ENCODE measurements at places on chromosomes 7 and 10.

DNA sequence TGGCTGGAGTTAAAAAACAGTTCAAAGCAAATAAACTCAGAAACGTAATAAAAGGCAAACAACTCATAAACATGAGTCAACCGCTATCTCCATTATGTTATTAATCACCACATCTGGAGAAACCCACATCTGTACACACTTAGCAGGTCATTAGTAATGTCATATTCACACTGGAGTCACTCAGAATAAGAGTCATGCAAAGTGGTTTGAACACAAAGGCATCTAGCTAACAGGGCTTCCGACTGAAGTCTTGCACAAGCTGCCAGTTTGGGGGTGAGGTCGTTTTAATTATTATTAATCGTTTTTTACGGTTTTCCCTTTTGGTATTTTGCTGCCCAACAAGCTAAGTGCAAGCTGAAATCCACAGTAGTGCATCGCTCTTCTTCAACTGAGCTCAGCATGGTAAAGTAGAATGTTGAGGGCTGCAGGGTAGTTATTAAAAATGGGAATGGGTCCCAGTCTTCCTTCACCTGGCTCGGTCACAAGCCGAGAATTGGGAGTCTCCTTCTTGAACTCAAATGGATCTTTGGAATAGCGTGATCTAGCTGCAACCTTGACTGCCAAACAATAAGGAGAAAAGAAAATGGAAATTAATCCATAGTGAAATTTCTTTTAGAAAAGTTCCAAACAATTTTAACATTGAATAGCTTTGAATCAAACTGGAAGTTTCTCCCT lies 663.5 kb downstream of the KCNMA1 start:
- no peak for DNase-seq

DNA sequence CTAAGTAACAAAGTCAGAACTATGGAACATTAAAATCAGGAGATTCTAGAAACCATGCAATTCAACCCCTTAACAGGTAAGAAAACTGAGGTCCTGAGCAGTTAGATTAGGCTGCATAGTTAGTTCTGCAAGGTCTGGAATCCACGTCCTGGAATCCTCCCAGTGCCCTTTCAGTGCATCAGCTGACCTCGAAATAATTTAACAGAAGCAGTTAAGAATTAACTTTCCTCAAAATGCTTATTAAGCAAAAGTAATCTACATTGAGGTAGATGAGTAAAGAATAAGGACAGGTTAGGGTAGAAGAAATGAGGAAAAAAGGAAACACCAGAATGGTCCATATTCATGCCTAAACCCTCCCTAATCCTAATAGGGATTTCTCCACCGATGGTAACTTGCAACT lies 37.6 kb downstream of the GSAP start:
- DNase-seq: no peak

GRCh38 chr10:114183563-114183962 lies 4.4 kb downstream of the TDRD1 start:
- DNase-seq: no peak

DNA sequence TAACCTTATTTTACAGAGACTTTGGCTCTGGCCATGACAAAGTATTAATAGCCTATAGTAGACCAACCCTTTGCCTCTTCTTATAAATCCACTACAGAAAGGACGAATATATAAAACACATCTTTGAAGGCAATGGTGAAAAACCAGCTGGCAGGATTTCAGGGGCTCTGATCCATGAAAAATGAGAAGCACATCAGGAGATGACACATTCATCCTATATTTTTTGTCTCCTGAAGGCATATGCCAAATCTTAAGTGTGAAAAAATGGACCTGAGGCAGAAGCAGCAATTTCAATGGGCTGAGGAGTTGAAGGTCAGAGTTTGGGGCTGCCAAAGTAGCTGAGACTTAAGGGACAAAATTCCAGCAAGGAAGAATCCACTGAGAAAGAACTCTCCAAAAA lies 14.4 kb downstream of the RNF216 start:
- no peak for DNase-seq

GRCh38 chr7:125563964-125564529 lies 634.4 kb upstream of the POT1 start:
- no peak for DNase-seq

GRCh38 chr7:113159746-113160339 lies 41.5 kb upstream of the SMIM30 start:
- DNase-seq: no peak

GRCh38 chr10:78572565-78572964 lies 496.2 kb upstream of the ZMIZ1 start:
- no peak for DNase-seq

DNA sequence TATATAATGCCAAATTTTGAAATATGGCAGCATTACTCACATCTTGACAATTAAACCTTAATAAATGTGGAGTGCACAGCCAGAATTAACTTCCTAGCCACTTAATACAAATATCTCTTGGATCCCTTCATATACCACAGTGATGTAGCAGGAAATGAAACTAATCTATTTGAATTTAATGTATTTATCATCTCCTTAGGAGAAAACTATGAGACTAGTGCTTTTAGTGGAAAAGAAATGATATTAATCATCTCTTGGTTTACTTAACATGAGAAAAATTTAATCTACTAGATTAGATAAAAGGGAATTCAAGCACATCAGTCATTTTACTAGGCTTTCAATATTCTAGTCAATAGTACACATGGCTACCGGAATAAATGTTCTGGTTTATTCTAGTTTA lies 55.7 kb upstream of the GPR22 start:
- DNase-seq: no peak

DNA sequence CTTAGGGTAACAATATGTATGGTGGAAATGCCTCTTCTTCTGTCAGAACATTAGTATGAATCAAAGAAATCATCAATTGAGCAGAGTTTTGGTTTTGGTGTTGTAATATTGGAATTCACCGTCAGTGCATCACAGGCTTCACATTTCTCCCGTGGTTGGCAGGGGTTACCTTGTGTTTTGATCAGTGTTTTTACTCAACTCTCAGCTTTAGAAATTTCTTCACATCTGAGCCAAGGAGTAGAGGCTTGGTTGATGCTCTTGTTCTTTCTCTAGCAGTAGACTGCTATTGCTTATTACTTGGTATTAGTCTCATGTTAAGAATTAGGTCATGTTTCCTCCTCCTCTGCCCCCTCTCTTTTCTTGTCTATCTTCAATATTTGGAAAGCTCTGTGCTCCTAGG lies 188.8 kb upstream of the SMIM30 start:
- DNase-seq: no peak

DNA sequence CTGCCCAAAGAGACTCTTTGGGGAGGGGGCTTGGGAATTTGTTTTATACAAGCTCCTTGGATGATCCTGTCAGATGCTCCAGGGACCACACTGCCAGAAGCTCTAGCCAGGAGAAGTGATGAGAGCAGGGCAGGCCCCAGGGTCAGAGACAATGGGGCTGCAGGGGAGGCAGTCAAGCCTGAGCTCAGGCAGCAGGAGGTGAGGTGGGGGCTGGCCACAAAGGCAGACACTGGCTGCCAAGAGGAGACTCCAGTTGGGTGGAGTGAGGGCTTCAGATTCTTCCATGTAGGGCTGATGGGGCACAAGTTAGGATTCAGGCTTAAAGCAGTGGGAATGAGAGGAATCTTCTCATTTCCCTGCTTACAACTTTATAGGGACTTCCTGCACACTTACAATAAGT lies 35.6 kb upstream of the LOXL4 start:
- no peak for DNase-seq

DNA sequence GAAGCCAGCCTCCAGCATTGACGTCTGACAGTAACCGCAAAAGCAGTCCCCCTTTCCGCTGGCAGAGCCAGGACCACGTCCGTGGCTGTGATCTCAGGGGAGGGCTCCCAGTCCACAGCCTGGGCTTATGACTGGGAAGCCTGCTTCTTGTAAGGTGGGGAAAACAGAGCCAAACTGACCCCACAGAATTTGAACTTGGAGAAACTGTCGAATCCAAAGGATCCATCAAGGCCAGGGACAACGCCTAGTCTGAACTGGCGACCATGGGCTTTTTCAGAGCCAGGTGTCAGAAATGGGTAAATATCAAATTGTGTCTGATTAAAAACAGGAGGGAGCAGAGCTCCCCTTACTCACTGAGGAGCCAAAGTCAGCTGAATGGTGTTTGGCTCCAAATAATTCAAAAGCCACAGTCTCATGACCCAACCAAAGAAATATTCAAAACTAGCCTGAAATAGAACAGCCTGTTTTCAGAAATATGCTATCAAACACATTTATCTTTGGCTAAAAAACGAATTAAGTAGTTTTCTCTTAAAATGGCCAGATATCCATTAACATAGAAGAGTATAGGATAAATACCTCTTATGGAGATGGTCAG lies 751.4 kb upstream of the GALNT17 start:
- DNase-seq: no peak
